ENCODE measurements at places on chromosomes 13 and 19.

- DNase-seq: no peak
Observed at GRCh38 chr13:91955546-91956355, 557.3 kb downstream of the GPC5 start.

GRCh38 chr13:77584106-77584505 lies 48.6 kb downstream of the SCEL start:
- no peak for DNase-seq

GRCh38 chr13:36815062-36815461 lies 4.0 kb upstream of the RFXAP start:
- DNase-seq: no peak

GRCh38 chr19:17718947-17719711 lies at the start of gene MAP1S:
MAP1S (plus strand) TSS chr19:17719480; CDS start chr19:17719503, 23 bp downstream.
- DNase-seq: peak; percentile 51

GRCh38 chr19:47511681-47512080 lies 3.2 kb downstream of the NAPA start:
- no peak for DNase-seq

- DNase-seq: no peak
Observed at GRCh38 chr13:50244355-50244712, 229.1 kb downstream of the KCNRG start.

- DNase-seq: no peak
Observed at GRCh38 chr13:30796132-30796572, 60.8 kb downstream of the ALOX5AP start.

Data from right lung (tissue), 10 donors.